Peyer's patch (tissue), 4 donors: ENCODE measurements at places on chromosomes 3 and 15. TPM values are rescaled to one million over a fixed set of nuclear protein-coding genes. Genes with fewer than 3 reads are reported as not detected.

DNA sequence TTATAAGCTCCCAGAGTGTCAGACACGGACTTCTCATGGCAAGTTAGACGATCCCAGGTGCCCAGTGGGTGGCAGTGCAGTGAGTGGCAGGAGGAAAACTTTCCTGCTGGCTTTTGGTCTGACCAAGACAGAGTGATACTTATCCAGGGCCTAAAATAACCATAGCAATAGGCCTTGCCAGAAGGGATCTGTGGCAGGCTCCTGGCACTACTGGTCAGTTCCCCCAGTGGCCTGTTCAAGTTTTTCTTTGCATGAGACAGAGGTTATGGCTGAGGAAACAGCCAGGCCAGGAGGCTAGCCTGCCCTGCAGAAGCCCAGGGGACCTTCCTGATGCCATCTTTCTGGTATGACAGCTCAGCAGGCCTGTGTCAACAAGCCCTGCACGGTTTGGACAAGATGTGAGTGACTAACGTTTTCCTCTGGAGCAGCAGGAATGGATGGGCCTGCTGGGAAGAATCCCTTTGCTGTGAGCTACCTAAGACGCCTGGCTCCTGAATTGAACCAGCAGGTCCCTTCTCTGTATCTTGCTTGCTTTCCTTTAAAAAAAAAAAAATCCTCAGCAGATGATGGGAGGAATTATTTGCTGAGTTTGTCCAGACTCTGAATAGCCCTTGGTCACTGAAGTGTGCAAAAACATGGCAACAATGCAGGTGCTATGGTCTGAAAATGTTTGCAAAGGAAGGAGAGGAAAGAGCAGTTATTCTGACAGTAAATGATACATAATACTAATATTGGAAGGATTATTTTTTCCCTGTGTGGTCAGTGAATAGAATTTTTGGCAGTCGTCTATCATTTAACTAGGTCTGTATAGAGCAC lies 18.0 kb downstream of the SCG5 start:
- H3K4me3 ChIP-seq: no peak overlapping the region
- no peak for DNase-seq
- H3K4me1 ChIP-seq: no peaks in the 10 kb centered on the region
- H3K36me3 ChIP-seq: no peaks in the 10 kb centered on the region
- no peaks in the 10 kb centered on the region for H3K27me3 ChIP-seq
- no peak overlapping the region for H3K27ac ChIP-seq

GRCh38 chr3:134709561-134710312 lies 58.9 kb upstream of the KY start:
- no peaks in the 10 kb centered on the region for H3K4me1 ChIP-seq
- H3K36me3 ChIP-seq: no peaks in the 10 kb centered on the region
- no peak for DNase-seq
- no peaks in the 10 kb centered on the region for H3K27me3 ChIP-seq
- H3K4me3 ChIP-seq: no peak overlapping the region

DNA sequence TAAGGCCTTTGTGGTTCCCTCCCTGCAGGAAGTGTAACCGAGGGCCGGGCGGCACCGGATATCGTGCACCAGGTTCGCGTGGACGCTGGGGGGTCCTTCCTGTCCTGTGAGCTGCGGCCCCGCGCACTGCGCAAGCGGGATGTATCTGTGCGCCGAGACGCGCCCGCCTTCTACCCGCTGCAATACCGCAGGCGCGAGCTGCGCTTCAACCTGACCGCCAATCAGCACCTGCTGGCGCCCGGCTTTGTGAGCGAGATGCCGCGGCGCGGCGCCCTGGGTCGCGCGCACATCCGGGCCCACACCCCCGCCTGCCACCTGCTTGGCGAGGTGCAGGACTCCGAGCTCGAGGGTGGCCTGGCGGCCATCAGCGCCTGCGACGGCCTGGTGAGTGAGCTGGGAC lies 35.9 kb downstream of the SAXO2 start:
- H3K36me3 ChIP-seq: no peaks in the 10 kb centered on the region
- peaks cover 5% of the 10 kb centered on the region for H3K4me1 ChIP-seq
- peak overlapping the region; percentile 12 for H3K4me3 ChIP-seq
- H3K27me3 ChIP-seq: no peaks in the 10 kb centered on the region

DNA sequence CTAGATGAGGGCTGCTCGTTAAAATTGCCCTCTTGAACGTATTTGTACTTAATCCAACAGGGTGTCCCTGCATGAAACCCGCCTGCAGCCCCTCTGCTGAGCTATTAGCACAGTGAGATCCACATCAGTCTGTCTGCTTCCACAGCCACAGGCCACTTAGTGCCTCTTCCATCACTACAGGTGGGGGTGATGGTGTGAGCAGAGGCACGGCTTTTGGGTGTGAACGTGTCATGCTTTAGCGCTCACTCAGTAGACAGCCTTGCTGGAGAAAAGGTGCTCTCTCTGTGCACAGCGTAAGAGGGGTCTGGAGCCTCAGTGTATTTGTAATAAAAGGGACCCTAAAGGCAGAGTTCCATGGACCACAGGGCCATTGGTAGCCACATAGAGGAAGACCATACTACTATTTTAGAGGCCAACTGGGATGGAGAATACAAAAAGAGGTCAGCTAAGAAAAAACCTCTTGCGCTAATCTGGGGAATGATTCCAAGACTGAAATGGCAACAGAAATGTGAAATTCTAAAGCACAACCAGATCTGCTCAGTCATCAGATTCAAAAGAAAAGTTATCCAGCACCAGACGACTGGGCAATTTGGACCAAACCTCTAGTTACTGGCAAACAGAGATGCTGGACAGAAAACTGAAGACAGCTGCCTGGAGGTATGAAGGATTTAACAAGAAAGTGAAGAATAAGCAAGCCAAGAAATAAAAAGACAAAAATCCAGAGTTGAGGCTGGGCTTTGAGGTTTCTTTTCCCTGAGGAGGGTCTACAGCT lies 120.2 kb downstream of the ATP10A start:
- no peak overlapping the region for H3K27ac ChIP-seq
- H3K4me1 ChIP-seq: no peaks in the 10 kb centered on the region
- DNase-seq: no peak
- H3K36me3 ChIP-seq: no peaks in the 10 kb centered on the region
- no peaks in the 10 kb centered on the region for H3K27me3 ChIP-seq

- DNase-seq: no peak
- H3K4me3 ChIP-seq: no peak overlapping the region
- H3K27ac ChIP-seq: no peak overlapping the region
- H3K27me3 ChIP-seq: no peaks in the 10 kb centered on the region
- H3K4me1 ChIP-seq: no peaks in the 10 kb centered on the region
These were observed 30.8 kb downstream of the IFT122 start for GRCh38 chr3:129470861-129471260.

DNA sequence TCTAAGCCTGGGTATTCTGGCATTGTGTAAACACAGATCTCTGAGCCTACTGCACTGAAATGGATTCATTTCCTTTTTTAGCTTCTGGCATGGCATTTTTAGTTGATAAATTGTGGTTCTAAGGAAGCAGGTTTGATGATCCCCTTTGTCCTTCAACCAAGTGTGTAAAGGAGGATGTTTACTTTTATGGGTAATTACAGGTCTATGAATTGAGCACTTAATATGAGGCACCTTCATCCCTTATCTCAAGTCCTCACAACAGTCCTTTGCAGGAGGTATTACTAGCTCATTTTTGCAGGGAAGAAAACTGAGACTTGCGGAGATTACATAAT lies 30.8 kb upstream of the ZBTB38 start:
- peaks cover 17% of the 10 kb centered on the region for H3K4me1 ChIP-seq
- H3K27me3 ChIP-seq: no peaks in the 10 kb centered on the region
- H3K4me3 ChIP-seq: no peak overlapping the region
- peak overlapping the region; percentile 56 for H3K27ac ChIP-seq
- no peak for DNase-seq

- H3K4me3 ChIP-seq: no peak overlapping the region
- H3K27me3 ChIP-seq: no peaks in the 10 kb centered on the region
- DNase-seq: no peak
- H3K36me3 ChIP-seq: no peaks in the 10 kb centered on the region
These were observed 14.3 kb upstream of the ABHD5 start for GRCh38 chr3:43676441-43676840.

- no peak for DNase-seq
- H3K27me3 ChIP-seq: no peaks in the 10 kb centered on the region
- no peak overlapping the region for H3K4me3 ChIP-seq
- H3K36me3 ChIP-seq: no peaks in the 10 kb centered on the region
These were observed 39.8 kb downstream of the CCR3 start for GRCh38 chr3:46282041-46282440.

GRCh38 chr15:58258501-58259292 lies 120.5 kb downstream of the AQP9 start:
- no peaks in the 10 kb centered on the region for H3K4me1 ChIP-seq
- H3K27me3 ChIP-seq: no peaks in the 10 kb centered on the region
- H3K4me3 ChIP-seq: no peak overlapping the region
- no peak for DNase-seq

GRCh38 chr3:188689101-188689574 lies 482.6 kb upstream of the TPRG1 start:
- no peaks in the 10 kb centered on the region for H3K36me3 ChIP-seq
- no peaks in the 10 kb centered on the region for H3K27me3 ChIP-seq
- H3K4me1 ChIP-seq: no peaks in the 10 kb centered on the region
- no peak overlapping the region for H3K4me3 ChIP-seq
- DNase-seq: no peak

GRCh38 chr3:24373198-24373959 lies 121.3 kb downstream of the THRB start:
- no peak overlapping the region for H3K4me3 ChIP-seq
- H3K36me3 ChIP-seq: no peaks in the 10 kb centered on the region
- no peaks in the 10 kb centered on the region for H3K4me1 ChIP-seq
- H3K27me3 ChIP-seq: no peaks in the 10 kb centered on the region
- DNase-seq: no peak

DNA sequence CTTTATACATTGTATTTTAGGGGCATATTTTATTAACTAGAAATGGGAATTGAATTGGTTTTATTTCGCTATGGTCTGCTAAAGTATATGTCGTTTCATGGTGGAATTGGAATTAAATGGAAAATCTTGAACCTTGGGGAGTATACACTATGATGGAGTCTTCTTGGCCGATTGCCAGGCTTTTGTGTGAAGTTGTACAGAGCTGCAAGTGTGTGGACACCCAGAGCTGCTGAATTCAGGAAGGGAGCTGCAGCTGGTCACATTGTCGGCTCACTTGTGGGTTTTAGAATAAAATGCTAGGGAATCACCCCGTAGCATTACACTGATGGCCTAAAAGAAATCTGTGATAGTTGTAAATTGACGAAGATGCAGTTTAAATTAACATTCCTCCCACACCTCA lies 35.1 kb downstream of the USP3 start:
- H3K4me3 ChIP-seq: no peak overlapping the region
- no peaks in the 10 kb centered on the region for H3K36me3 ChIP-seq
- DNase-seq: no peak
- no peaks in the 10 kb centered on the region for H3K27me3 ChIP-seq
- peaks cover 8% of the 10 kb centered on the region for H3K4me1 ChIP-seq

GRCh38 chr3:65083240-65083639 lies 395.4 kb upstream of the ADAMTS9 start:
- H3K36me3 ChIP-seq: no peaks in the 10 kb centered on the region
- no peak for DNase-seq
- H3K27me3 ChIP-seq: no peaks in the 10 kb centered on the region
- no peak overlapping the region for H3K27ac ChIP-seq
- H3K4me3 ChIP-seq: no peak overlapping the region
- no peaks in the 10 kb centered on the region for H3K4me1 ChIP-seq

DNA sequence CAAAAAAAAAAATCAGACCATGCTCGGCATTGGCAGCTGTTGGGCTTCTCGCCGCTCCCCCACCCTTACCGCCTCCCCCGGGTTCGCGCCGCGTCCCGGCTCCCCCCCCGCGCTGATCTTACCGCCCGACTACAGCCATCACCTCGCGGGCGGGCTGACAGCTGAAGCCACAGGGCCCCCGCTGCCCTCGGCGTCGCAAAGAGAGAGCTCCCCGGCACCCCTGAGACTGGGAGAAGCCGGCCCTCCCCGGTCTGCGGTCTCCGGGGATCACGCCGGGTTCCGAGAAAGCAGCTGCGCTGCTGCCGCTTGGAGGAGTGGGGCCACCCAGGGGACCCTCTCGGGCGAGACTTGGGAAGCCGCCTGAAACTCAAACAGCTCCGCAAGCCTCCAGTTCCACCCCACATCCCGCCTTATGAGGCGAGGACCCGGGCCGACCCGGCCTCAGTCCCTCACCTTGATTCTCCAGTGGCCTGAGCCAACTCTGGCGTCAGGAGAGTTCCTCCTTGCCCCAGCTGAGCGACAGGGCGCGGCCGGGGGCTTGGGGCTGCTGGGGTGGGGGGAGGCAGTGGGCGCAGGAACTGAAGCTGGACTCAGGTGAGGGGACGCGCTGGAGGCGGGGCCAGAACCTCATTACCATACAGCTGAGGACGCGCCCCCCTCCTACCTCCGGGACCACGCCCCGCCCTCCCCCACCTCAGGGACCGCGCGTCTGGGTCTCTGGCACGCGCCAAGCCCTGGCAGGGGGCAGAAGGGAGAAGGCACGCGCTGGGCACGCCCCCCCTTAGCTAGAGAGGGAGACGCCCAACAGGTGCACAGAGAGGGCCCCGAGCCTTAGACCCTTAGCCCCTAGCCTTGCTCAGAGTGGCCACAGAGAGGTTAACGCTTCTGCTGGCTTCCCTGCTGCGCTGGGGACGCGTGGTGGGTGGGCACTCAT lies 1.0 kb upstream of the DLL4 start:
- peak overlapping the region; percentile 35 for H3K4me3 ChIP-seq
- no peaks in the 10 kb centered on the region for H3K27me3 ChIP-seq

GRCh38 chr15:40381818-40382529 lies 547 bp upstream of the KNSTRN start:
- H3K27ac ChIP-seq: no peak overlapping the region
- no peak for DNase-seq
- peaks cover 18% of the 10 kb centered on the region for H3K4me1 ChIP-seq
- peaks cover 10% of the 10 kb centered on the region for H3K36me3 ChIP-seq
- H3K4me3 ChIP-seq: no peak overlapping the region

DNA sequence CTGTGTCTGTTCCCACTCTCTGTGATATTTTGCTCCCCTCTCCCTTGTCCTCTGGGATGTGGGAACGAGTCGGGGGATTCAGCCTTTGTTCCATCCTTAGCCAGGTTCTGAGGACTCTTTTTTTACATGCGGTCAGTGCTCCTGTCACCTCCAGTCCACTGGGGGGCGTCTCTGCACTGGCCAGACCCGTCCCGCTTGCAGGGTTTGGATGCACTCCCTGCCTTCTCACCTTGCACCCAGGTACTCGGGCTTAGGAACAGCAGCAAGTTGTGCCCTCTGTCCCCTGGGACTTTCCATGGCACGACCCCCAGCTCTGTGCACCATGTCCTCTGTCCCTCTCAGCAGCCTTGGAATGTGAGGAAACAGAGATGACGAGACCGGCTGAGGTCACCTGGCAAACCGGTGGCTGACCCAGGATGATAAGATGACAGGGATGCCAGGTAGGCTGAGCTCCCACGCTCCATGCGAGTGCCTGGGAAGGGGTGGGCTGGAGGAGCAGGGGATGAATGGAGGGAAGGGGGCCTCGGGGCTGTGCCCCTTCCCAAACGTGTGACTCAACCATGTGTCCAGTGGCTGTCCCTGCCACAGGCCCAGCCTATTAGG lies 27.3 kb upstream of the FGD5 start:
- no peaks in the 10 kb centered on the region for H3K36me3 ChIP-seq
- no peak overlapping the region for H3K27ac ChIP-seq
- peak; percentile 84 for DNase-seq
- no peaks in the 10 kb centered on the region for H3K4me1 ChIP-seq

GRCh38 chr3:61575893-61576292 lies 14.5 kb downstream of the PTPRG start:
- H3K36me3 ChIP-seq: no peaks in the 10 kb centered on the region
- H3K27ac ChIP-seq: no peak overlapping the region
- no peak for DNase-seq
- no peaks in the 10 kb centered on the region for H3K27me3 ChIP-seq
- no peak overlapping the region for H3K4me3 ChIP-seq
- H3K4me1 ChIP-seq: no peaks in the 10 kb centered on the region

The FOXL2NB gene
- not detected for total RNA-seq

The CCDC33 gene
- total RNA-seq: not detected

The NANOGP8 gene
- not detected for total RNA-seq

The TRIM71 gene
- total RNA-seq: not detected

The EOMES gene
- total RNA-seq: not detected
